Brain (organoid and tissue), 16 donors: ENCODE measurements at places on chromosomes 7 and 10.

DNA sequence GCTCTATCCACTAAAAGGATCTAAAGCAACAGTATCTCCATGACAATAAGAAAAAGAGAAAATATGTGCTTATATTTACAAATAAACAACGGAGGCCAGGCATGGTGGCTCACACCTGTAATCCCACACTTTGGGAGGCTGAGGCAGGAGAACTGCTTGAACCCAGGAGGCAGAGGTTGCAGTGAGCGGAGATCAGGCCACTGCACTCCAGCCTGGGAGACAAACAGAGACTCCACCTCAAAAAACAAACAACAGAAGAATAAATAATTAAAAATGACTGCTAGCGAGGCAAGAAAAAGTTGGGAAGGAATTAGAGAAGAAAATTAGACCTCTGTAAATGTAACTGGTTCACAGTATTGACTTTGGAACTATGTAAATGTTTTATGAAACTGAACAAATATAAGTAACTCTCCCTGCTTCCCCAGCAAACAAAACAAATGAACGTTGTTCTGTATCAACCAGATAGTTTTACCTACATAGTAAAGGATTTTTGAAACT is 17.1 kb downstream of the TRIM24 start:
- no peak for DNase-seq

- no peak for DNase-seq
These were observed 375.4 kb downstream of the CNTNAP2 start for GRCh38 chr7:146492017-146492416.

DNA sequence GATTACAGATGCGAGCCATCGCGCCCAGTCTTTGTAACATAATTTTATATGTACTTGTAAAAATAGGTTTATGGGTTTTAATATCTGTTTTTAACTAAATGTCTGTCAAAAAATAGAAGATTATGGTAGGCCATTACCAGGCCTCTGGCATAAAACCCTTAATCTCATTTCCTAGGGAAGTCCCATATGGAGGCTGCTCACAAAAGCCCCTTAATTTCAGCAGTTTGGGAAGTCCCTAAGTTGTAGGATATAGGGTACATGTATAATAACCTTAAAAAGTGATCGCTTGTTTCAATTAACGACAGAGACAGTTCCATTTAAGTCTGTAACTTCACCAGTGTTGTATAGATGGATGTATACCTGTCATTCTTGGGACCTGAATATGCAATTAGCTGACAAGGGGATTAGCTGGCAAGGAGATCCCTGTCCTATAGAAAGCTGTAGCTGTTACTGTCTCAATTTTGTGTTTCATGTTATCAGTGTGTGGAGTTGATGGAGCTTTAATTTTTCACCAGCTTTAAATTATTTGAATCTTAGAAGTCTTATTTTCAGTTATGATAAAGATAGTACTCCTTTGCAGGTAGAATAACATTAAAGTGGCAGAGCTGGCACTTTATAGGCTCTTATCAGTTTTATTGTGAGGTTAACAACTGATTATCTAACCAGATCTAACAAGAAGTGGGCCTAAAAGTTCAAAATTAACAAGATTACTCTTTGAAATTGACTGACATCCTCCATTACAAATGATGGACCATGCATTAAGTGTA is 10.5 kb downstream of the TRIM24 start:
- DNase-seq, result no peak

DNA sequence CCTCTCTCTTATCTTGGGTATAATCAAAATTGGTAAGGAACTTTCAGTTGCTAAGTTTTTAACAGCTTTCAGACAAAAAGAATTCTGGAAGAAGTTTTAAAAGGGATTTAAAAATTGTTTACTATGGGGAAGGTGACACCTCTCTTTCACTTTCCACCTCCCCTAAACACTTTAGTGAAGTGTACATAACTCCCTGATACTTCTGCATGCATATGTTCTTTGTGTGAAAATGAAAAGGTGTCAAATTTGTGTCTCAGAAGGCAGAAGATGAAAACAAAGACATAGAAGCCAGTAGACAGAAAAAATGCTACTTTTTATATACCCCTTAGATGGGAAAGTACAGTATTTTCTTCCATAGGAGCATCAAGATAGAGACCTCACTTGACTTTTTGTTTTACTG is 117.8 kb downstream of the TMEM26 start:
- DNase-seq, result no peak

- DNase-seq, result peak; percentile 37
These were observed 2.1 kb downstream of the RET start for GRCh38 chr10:43078986-43079273.
